ENCODE measurements at places on chromosomes 2 and 18.
A peak's percentile ranks its signal among the peaks of the same experiment; 100 is the strongest.

DNA sequence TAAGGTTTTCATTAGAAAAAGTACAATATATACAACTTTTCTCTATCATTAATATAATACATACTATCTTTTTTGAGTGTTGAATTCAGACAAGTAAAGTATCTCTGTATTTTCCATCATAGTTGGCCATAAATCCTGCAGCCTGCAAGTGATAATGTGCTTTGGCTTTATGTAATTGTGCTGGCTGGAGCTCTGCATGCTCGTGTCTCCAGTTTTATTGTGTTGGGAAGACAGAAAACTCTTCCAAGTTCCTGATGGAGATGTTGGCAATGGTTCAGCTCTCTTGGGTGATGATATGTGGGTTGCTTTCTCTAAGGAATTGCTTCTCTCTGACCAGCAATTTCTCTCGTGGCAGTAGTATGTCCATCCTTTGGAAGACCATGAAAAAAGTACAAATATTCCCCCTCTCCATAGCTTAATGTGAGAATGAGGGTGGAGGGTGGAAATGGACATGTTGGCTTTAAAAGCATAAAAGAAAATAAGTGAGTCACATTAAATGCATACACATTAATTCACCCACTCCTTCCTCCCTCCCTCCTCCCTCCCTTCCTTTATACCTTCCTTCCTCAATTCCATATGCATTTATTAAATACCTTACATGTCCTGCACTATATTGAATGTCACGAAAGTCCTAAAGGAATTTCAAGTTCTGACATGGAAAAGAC lies 344.2 kb downstream of the MTX2 start:
- DNase-seq = no peak

DNA sequence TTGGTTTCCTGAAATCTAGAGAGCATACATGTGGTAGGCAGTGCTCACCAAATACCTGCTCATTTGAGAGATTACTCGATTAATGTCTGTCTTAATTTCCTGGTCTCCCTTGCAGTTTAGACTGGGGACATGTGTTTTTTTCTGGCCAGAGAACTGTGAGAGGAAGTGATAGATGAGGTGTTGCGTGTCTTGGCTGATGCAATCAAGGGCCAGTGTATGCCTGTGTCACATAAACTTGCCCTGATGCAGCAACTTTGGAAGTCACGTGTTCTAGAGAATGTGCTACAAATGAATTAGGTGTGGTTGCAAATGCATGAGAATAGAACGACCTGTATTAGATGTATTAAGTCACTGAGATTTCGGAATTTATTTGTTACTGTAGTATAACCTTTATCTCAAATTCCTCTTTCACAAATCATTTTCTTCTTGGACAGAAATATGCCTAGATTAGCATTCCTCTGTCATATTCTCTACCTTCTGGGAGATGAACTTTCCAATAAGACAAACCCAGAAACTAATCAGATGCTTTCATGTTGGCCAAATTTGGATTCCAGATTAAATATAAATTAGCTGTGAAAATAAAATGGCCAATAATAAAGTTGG lies 9.9 kb upstream of the IL1A start:
- DNase-seq = no peak

GRCh38 chr2:69969991-69970390 lies 8.6 kb upstream of the ASPRV1 start:
- no peak for DNase-seq

- no peak for DNase-seq
Observed at GRCh38 chr2:205858881-205859441, 176.7 kb downstream of the NRP2 start.

DNA sequence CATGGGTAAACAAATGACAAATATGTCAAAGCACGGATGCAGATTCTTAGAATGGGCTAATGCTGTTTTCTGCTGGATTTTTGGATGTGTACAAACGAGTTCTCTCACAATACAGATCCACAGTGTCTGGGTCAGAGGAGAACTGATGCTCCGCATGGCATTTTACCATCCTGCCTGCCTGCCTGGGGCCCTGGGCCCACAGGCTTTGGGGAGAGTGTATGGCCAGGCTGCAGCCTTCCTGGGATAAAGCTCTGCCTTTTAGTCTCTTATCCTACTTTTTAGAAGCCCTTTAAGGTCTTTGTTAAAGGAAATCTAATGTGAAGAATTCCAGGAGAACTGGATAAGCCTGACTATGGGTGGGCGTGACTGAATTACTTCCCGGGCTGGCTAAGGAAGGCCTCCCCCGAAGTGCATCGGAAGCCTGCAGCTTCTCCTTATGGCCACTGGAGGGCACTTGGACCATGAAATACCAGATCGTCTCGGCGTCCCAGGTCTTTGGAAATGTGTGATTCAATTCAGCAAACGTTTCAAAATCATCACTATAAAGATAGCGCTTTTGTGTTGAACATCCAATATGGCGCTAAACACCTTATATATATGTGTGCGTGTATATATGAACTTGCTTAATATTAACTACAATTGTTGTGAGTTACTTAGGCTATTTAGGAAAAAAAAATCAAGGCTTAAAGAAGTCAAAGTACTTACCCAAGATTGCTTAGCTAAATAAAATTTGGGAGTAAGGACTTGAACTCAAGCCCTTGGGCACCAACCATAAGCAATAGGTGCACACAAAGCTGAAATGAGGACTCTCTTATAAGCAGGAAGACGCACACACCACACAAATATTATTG lies 15.2 kb upstream of the DNPEP start:
- DNase-seq = peak; percentile 84

- DNase-seq = no peak
Observed at GRCh38 chr2:143629340-143629739, 500.1 kb downstream of the ARHGAP15 start.

DNA sequence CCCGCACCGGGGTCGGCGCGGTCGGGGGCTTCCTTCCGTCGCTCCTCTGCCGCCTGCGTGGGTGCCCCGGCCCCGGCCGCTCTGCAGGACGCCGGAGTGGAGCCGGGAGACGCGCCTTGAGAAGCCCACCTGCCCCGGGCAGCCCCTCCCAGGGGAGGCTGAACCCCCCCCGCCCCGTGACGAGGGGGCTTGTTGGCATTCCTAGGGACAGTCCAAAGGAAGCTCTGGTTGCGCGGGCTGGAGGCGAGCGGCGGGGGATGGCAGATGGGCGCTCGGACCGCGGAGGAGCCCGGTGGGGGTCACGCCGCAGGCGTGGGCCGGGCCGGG lies 133.5 kb upstream of the MGAT5 start:
- peak; percentile 22 for DNase-seq

DNA sequence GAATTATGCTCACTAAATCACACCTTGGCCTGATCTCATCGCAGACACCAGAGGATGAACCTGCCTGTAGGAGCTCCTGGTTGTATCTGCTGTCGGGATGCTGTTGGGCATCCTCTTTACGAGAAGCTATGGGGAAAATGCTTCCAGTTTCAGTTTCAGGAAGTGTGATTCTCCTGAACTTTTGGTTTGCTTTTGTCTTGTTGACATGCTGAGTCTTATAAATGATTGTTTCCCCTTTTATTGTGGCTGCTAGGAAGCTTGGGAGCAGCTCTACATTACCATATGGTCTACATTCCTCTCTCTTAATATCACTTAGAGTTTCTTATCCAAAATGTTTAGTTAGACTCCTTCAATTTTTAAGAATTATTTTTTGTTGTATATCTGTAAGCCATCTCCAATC lies 227.5 kb downstream of the MTX2 start:
- no peak for DNase-seq

All from renal pelvis (tissue), 12 donors.